Activated CD4-positive, alpha-beta T cell treated with anti-CD3 and anti-CD28 coated beads, Interleukin-2, amount 50 U/mL, for 48 hours (primary cell): ENCODE measurements at places on chromosomes 2 and 18.

DNA sequence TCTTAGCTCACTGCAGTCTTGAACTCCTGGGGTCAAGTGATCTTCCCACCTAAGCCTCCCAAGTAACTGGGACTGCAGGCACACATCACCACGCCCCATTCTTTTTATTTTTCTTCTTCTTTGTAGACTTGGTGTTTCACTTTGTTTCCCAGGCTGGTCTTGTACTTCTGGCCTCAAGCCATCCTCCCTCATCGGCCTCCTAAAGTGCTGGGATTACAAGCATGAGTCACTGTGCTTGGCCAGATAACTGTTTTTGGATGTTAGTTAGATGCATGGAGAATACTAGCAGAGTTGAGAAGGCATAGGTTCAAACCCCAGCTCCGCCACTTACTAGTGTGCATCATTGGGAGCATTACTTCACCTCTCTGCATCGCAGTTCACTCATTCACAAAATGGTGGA, 88.3 kb downstream of the TXNL1 start:
- no peak for DNase-seq

DNA sequence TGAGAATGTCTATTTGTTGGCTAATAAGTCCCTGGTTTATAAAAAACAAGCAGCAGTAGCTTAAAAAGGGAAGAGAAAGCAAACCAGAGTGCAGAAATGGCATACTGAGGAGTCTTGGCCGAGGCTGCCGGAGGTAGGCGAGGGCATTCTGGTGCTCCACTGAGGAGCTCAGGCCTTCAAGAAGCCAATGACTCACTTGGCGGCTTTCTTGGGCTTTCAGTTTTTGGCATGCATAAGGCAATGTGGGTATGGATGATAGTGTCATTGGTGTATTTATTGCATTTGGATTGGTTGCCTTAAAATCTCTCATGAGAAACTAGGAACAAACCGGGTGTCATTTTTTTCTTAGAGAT, 119.6 kb upstream of the ARL5A start:
- DNase-seq = no peak

DNA sequence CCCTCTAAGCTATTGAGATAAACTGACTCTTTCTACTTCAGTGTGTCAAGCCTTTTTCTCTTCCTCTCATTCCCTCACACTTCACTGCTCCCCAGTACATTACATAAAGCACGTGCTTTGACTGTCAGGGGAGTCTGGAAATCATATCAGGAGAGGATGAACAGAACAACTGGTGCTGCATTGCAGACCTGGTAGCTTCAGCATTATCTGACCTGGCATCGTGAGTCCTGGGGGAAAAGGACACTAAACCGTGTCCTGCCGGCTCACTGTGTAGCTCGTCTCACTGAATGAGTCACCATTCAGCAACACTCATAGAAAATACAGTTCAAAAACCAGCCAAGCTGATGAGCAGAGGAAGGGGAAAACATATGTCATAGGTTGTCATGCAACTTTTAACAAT, 108.5 kb upstream of the UNC80 start:
- no peak for DNase-seq

GRCh38 chr2:197973772-197974171, 169.4 kb downstream of the PLCL1 start:
- no peak for DNase-seq

DNA sequence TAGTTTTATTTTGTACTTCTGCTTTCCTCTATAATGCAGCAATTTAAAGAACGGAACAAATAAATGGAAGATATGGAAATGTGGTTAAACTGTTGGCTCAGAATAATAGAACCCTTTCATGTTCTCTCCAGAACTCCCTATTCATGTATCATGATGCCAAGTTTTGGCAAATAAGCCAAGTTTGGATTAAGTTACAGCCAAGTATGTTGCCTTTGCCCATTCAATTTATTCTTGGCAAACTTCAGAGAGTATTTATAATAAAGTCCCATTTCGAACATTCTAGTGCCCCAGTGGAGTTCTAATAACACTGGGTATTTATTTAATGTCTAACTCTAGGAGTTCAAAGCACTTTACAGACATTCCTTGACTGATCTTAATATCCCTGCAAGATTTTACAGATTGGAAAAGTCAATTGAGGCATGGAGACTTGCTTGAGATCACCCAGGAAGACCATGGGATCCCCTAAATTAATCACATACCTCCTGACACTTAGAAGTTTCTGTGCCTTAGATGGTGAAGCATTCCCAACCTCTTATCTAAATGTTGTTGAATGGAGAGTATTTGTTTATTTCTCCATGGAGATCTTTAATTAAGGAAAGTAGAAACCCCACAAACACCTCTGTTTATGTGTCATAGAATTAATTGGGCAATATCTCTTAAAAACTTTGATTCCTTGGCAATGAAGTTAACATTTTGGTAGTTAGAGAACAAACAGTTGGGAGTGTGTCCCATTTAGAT, 106.7 kb downstream of the ACKR3 start:
- DNase-seq = no peak

- DNase-seq = no peak
These were observed 237.3 kb upstream of the MYT1L start for GRCh38 chr2:2568411-2568810.

DNA sequence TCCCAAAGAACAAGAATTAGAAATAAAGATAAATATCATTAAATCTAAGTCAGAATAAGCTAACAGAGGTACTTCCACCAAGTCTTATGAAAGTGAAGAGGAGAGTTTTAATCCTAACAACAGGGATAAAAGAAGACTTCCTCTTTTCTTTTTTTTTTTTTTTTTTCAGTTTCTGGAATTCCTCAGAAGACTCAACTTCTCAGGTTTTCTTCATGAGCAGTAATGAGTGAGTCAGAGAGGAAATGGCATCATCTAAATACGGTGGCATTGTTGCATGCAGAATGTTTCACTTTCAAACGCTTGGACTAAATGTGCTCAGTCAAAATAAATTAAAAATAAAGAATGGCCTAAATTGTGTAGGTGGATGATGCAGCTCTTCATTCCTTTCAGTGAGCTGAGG, 45.6 kb upstream of the ARHGAP15 start:
- no peak for DNase-seq

DNA sequence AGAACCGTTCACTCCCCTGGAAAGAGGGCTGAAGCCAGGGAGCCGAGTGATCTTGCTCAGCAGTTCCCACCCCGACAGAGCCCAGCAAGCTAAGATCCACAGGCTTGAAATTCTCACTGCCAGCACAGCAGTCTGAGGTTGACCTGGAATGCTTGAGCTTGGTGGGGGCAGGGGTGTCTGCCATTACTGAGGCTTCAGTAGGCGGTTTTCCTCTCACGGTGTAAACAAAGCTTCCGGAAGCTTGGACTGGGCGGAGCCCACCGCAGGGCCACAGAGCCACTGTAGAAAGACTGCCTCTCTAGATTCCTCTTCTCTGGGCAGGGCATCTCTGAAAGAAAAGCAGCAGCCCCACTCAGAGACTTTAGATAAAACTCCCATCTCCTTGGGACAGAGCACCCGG, 180.8 kb downstream of the WDR7 start:
- no peak for DNase-seq

GRCh38 chr2:15527074-15527739, 33.9 kb downstream of the NBAS start:
- no peak for DNase-seq

DNA sequence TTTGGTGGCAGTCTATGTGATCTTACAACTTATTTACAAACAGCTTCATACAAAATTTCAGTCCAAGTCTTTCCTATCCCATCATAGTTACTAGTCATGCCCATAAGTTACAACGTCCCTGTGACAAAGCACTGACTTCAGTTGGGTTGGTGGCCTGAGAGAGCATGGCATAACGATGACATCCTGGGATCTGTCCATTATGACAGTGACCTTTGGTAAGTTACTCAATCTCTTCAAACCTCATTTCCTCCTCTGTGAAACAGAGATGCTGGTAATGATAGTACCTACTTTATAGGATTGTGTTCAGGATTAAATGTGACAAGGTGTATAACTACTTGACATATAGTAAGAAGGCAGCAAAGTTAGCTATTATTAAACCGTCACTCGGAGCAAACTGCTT, 55.4 kb upstream of the ATP5MC3 start:
- no peak for DNase-seq

- DNase-seq = no peak
These were observed 65.9 kb upstream of the SLC1A4 start for GRCh38 chr2:64923385-64923710.

GRCh38 chr2:27049422-27050280, 1.8 kb upstream of the AGBL5 start:
- peak; percentile 71 for DNase-seq

DNA sequence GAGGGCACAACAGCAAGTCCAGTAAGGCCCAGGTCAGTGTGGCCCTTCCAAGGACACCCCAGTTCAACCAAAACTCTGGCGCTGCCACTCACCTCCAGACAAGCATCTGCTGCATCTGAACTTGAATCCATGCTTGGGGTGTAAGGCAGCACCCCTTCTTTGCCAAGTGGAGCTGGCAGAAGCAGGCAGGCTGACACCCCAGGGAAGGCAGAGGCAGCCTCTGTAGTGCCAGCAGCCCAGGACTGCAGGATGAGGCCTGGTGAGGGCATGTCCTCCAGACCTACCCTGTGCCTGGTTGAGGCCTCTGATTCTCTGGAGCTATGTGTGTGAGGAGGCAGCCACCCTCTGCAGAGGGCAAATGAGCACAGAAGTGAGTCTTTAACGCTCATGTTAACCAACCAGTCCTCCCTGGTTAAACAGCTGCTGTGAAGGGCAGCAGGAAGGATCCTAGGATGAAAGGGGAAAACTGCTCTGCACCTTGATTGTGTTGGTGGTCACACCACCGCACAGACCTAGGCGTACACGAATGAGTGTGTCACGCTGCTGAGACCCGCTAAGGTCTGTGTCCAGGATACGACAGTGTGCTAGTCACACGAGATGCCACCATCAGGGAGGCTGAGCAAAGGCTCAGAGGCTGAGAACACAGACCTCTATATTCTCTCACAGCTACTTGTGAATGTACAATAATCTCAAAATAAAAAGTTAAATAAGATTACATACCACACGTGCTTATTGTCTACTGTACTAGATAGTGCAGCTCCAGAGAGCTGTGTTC, 2.2 kb downstream of the PARD6G start:
- no peak for DNase-seq

DNA sequence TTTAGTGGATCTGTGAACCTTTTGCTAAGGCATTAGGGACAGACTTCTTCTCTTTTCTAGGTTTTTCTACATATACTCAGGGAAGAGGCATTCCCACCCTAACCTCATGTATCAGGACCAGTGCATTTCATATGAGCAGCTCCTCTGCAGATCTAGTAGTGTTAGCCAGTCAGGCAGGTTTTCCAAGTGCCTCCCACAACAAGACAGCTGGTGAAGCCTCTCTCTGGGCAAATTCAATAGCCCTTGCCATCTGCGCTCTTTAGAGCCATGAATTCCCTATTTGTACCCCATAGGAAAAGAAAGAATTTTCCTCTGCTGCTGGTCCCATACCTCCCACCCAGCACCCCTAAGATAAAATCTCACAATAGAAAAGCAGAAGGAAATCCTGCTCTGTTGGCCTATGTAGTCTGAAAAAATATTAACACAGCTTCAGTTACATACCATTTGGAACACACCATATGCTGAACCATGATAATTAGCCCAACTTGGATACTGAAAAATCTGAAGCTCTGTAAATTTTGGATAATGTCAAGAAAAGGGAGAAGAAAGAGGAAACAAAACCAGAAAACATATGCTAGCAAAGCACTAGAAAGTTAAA, 1354.6 kb upstream of the NRXN1 start:
- no peak for DNase-seq

DNA sequence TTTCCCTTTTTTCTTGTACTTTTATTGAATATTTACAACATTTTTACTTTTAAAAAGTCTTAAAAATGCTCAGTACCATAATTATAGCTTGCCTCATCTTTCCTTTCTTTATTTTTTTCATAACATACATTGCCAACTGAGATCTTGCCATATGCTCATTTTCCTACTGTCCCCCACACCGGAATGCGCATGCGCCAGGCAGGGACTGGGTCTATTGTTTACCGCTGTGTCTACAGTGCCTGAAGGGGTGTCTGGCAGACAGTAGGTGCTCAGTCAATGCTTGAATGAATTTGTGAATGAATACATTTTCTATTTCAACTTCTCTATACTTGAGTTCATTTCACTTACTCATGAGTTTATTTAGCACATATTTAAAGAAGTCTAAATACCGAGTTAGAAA, 158.0 kb downstream of the CYP26B1 start:
- DNase-seq = no peak

- DNase-seq = no peak
These were observed 29.3 kb upstream of the CEP68 start for GRCh38 chr2:65026704-65027464.

- DNase-seq = no peak
These were observed 104.1 kb downstream of the PAX3 start for GRCh38 chr2:222194669-222195068.

GRCh38 chr2:191070276-191070675, 56.3 kb upstream of the STAT1 start:
- DNase-seq = no peak

GRCh38 chr18:39969803-39970494, 1985.1 kb upstream of the PIK3C3 start:
- no peak for DNase-seq

GRCh38 chr2:41910126-41910525, 137.7 kb upstream of the PKDCC start:
- no peak for DNase-seq

GRCh38 chr2:43331422-43331821, 105.0 kb upstream of the ZFP36L2 start:
- no peak for DNase-seq

DNA sequence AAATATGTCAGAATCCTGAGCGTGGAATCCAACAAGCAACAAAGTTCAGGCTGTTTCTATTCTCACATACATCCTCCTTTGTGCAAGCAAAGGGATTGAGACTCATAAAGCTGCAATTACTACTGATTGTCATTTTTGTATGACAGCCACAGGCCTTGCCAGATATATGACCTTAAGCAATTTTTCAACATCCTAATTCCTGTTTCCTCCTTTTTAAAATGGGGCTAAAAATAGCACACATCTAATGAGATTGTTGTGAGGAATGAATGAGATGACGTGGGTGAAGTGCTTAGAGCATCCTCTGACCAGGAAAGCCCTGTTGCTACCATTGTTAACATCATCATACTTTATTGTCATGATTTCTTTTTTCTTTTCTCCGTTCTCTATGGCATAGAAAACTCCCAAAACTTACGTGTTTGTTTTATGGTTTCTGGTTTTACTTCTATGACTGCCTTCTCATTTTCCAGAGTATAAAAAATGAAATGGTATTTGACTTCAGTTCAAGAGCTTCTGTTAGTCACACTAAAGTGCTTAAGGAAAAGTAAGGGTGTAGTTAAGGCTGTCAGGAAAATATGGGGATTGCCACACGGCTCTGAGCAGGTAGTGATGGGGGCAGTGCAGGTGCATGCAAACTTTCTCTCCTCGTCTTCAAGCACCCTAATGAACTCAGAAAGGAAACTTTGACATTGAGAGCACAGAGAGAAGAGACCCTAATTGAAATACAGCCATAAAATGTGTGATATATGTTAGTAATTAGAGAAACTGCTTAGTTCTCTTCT, 590.6 kb upstream of the NETO1 start:
- no peak for DNase-seq

GRCh38 chr2:33038799-33039198, 92.0 kb downstream of the LTBP1 start:
- no peak for DNase-seq
